ENCODE measurements at places on chromosomes 7 and 10.

DNA sequence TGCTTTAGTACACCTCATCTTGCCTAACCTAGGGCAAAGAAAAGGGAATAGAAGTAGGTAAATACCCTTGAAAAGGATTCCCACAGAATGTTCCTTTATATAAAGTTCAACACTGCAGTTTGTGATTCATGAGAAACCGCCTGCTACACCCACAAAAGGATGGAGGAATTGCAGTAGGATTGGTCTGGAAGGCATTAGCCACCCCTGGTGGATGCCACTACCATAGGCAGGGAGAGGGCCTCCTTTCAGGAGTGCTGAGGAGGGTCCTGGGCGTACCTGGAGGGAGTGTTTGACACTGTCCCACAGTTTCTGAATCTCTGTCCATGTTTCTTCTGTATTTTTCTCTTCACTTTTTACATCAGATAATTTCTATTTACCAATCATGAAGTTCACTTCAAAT, 221.8 kb upstream of the TMEM72 start:
- no peak for DNase-seq

DNA sequence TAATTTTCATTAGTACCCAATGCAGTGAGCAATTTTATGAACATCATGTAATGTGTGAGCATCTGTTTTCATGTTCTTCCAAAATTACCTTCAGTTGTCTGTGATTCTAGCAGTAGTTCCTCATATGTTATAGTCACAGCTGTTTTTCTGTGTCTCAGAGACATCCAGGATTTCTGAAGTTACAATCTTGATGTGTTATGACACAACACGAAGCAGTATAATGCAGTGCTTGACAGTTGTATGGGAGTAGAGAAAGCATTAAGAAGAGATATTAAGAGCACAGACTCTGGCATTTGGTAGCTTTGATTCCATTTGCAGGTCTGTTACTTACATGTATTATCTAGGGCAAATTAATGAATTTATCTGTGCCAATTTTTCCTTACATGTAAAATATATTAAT, 414.7 kb upstream of the PCDH15 start:
- DNase-seq = no peak

- no peak for DNase-seq
Observed at GRCh38 chr10:101489355-101489754, 98.7 kb downstream of the POLL start.

DNA sequence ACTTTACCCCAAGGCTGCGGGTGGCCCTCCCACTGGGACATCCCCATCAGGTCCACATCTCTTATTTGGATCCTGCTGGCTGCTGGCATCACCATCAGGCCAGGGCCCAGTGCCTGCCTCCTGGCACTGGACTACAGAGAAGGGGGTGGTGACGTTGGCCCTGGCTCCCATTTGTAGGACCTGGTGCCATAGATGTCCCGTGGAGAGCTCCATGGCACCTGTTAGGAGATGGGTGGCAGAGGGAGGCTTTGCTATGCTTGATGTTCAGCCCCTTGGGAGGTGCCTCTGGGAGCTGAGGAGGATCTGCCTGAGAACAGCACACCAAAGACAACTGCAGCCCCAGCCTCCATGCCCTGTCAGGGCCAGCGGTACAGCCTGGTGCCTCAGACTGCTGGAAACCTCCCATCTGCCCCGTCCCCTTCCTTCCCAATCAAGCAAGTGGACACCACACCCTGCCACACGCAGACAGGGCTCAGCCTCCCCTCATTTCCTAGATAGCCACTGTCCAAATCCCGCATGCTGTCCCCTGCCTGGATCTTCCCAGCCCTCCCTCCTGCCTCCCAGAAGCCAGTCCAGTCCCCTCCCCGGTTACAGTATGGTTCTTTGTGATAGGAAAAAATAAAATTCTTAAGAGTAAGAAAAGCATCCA, 230.0 kb upstream of the GRB10 start:
- DNase-seq = no peak

- no peak for DNase-seq
Observed at GRCh38 chr7:152528612-152529011, 92.8 kb upstream of the KMT2C start.

DNA sequence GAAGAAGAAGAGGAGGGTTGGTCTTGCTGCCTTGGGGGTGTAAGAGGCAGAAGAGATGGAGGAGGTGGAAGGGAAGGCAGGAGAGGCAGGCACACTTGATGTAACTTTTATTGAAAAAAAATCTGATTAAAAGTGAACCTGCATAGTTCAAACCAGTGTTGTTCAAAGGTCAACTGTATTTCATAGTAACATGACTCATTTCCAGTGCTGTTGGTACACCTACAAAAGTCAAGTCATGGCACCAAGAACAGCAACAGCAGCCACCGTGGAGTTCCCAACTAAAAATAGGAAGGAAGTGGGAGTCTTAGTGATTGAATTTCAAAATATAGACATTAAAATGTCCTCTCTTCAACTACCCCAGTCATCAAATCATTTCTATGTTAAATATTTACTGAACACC, 88.5 kb downstream of the CTNNA3 start:
- DNase-seq = no peak

DNA sequence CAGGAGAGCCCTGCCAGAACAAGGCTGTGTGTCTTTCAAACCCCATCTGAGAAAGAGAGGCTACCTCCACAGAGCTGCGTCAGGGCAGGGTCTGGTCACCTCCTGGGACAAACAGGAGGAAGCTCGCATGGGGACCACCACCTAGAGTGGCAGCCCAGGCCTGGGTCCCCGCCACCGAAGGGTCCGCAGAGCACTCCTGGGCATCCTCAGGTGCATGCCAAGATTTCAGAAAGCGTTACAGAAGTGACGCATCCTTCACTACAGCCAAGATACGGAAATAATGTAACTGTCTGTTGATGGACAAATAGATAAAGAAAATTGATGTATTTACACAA, 42.6 kb downstream of the GSDME start:
- no peak for DNase-seq

GRCh38 chr7:36019538-36019937, 133.5 kb upstream of the EEPD1 start:
- DNase-seq = no peak

DNA sequence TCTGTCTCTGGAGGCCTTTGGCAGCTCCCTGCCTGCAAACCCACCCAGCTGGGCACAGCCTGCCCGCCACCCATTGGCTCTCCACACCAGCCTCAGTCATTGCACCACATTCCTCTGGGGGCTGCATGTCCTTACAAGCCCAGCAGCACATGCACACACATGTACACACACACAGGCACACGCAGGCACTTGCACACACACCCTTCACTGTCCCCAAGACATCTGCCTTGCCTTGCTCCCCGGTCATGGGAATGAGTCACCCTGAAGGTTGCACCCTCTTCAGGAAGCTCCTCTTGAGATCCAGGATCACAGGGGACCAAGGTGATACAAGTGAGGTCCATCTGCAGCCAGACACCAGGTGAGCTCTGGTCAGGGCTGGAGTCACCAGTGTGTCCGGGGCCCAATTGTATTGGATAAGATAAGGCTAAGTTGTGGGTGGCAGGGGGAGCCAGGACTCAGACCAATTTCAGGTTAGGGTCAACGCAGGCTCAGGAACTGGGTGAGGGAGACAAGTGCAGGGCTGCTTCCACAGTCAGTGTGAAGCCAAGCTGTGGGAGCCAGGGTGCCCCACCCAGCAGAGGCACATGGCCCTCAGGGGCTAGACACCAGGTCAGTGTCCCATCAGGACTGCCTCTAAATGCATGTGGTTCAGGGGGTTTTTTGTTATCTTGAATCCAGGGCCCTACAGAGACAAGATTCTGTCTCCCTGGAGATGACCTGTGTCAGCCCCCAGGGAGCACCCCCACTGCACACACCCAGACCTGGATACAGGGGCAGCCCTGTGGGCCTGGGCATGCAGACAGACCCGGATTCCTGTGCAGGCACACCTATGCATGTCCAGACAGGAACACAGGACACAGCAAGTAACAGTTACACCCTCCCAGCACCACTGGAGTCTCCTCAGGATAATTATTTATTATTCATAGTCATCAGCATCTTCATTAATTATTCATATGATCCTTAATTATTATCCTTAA, 33.8 kb downstream of the KCNH2 start:
- no peak for DNase-seq

DNA sequence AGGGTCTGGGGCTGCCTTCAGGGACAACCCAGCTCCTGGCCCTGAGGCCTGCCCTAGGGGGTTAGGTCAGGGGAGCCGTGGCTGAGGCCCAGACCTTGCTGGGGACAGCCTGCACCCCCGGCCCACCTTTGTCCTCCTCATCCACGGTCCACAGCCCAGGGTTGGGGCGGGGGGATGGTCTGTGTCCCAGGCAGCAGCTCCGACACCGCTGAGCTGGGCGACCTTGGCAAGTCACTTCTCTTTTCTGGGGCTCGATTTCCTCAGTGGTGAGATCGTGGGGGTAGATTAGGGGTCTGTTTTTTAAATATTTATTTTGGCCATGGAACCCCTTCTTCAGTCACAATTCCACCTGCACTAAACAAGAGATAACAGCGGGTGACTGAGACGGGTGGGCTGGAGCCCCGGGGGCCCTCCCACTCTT, 30.9 kb downstream of the DNAJB12 start:
- no peak for DNase-seq

DNA sequence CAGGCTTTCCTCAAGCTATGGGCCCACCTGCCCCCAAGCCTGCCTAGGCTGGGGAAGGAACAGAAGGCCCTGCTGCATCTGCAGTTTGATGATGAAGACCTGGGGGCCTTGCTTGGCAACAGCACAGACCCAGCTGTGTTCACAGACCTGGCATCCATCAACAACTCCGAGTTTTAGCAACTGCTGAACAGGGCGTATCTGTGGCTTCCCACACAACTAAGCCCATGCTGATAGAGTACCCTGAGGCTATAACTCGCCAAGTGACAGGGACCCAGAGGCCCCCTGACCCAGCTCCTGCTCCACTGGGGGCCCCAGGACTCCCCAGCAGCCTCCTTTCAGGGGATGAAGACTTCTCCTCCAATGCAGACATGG, 36.3 kb downstream of the CADPS2 start:
- no peak for DNase-seq

DNA sequence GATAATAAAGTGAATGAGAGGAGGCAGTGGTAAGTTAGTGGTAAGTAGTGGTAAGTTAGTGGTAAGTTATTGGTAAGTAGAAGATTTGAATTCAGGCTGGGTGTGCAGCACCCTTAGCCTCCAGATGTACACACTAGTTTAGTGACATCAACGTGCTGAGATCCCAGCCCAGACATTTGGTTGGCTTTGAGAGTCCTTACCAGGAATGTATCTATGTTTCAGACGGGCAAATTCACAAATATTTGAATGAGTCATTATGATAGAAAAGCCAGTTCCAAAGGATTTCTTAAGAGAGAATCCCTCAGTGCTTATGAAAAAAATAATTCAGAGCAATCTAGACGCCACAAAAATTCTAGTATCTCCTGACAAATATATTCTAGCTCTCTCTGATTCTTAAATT, 70.0 kb downstream of the ARL4A start:
- no peak for DNase-seq

GRCh38 chr7:3039787-3040186, 3.9 kb downstream of the CARD11 start:
- no peak for DNase-seq

GRCh38 chr7:134029-134428, 58.3 kb upstream of the FAM20C start:
- no peak for DNase-seq

DNA sequence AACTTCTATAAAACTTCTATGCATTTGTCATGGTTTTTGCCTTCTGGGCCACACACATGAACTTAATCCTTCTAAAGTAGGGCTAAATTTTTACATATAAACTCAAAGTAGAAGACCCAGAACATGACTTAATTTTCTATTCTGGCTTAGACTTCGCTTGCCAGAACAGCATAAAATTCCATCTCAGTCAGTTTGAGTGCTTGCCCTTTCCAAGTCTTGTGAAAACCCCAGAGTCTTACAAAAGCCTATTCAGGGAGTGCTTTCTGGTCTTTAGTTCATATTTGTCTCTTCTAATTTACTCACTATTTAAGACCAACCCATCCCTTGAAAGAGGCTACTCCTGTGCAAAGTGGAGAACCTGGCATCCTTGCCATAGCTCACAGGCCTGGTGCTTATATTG, 201.6 kb upstream of the MEOX2 start:
- DNase-seq = no peak

DNA sequence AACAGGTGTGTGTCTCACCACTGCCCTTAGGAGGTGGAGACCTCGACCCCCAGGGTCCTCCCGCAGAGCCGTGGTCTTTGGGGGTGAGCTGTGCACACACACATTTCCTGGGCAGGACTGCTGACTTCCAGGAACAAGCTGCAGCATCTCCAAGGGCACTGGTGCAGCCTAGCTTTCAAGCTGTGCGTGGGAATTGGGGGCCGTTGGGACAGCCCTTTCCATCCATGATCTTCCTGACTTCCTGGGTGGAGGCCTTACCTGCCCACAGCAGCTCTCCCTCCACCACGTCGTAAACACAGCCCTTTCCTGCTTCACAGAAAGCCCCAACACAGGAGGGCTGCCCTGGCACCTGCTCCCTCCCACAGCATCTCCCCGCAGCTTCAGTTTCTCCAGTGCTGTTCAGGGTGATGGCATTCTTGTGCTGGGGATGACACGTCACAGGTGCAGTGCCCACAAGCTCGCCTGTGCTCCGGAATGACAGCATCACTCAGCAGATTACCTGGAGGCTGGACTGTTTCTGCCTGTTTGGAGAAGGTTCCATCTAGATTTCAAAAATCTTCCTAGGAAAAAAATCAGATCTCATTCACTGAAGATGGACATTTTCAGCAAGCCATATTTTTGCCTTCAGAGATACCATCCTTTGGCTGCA, 208.0 kb upstream of the PPP2R2D start:
- DNase-seq = no peak

DNA sequence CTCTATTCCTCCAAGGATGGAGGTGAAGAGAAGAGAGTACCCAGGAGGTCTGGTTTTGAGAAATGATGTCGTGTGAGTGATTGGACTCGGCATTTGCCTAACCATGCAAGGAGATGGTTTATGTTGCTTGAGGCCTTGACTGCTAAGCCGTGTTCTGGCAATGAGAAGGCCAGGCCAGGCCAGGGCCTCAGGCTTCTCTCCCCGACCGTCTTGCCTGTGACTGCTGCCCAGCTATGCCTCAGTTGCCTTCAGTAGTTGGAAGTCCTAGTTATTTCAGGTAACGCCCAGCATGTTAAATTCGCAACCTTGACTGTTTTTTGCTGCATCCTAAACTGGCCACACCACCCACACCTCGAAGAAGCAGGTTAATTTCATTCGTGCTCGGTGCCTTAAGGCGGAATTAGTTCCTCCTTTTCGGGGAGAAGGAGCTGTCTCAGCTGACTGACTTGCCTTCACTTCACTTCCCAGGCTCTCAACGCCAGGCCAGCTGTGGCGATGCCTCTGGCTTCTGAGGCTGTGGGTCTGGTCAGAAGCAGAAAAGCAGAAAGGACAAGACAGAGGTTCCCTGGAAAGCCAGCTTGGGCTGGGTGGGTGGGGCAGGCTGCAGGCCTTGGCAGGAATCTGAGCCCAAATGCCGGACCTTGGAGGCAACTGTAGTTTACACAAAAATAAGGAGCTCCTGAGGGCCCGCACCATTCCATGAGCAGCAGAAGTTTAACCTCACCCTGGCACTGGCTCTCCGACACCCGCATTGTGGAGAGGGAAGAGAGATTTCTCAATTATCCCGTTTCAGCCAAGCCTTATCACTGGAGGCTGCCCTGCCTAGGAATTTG, 61.9 kb upstream of the SAMD8 start:
- DNase-seq = no peak

All from stimulated activated CD8-positive, alpha-beta memory T cell treated with anti-CD3 and anti-CD28 coated beads, Interleukin-7, amount 100 ng/mL, for 1 hour (primary cell).